ENCODE measurements at places on chromosomes 6 and 20.

GRCh38 chr6:80133020-80133419, 26.5 kb downstream of the BCKDHB start:
- DNase-seq = peak; percentile 2

DNA sequence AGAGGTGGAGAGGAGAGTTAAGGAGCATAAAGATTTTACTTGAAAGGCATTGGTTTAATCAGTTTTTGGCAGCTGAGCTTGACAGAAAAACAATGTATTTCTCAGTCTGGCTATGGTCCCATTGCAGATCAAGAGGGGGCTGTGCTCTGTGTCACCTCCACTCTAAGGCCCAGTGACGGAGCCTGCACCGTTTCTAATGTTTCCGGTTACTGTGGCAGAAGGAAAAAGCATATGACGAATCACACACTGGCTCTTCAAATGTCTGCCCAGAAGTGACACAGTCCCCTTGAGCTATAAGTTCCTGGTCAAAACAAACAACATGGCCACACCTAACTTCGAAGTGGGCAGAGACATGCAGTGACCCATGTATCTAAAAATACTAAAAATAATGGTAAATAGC, 372.0 kb downstream of the PLCB1 start:
- DNase-seq = no peak

GRCh38 chr6:156982168-156982567, 205.0 kb downstream of the ARID1B start:
- no peak for DNase-seq

DNA sequence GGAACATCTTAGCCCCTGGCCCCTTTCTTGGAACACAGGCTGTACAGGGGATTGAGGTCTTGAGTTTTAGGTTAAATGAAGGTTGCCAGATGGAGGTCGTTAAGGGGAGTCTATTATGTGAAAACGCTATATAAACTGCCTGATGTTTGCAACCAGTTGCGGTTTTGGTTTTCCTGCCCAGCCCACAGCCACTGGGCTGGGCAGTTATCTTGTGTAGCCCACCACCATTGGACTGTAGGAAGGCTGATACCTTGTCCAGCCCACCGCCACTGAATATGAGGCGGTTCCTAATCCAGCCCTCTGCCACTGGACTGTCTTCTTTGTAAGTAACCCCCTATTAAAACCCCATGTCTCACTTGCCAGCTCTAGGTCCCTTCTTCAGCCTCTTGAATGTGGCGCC, 42.3 kb upstream of the COL21A1 start:
- DNase-seq = no peak

GRCh38 chr6:29596381-29596900, 11.5 kb downstream of the OR2H2 start:
- DNase-seq = no peak

- no peak for DNase-seq
These were observed 50.4 kb downstream of the TCP11 start for GRCh38 chr6:35090734-35091133.

DNA sequence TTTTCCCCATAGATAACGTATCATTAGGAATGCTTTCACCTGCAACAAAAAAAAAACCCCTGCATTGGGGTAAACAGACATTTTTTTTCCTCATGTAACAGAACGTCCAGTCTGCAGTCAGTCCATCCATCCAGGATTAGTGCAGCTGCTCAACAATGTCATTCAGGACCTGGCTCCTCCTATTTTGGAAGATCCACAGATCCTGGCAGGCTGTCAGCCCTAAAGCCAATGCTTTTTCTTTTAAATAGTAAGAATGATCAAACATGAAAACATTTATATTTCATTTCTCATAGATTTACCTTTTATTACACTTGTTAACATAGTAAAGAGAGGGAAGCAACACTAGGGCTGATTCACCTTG, 116.5 kb upstream of the CCDC28A start:
- DNase-seq = no peak

DNA sequence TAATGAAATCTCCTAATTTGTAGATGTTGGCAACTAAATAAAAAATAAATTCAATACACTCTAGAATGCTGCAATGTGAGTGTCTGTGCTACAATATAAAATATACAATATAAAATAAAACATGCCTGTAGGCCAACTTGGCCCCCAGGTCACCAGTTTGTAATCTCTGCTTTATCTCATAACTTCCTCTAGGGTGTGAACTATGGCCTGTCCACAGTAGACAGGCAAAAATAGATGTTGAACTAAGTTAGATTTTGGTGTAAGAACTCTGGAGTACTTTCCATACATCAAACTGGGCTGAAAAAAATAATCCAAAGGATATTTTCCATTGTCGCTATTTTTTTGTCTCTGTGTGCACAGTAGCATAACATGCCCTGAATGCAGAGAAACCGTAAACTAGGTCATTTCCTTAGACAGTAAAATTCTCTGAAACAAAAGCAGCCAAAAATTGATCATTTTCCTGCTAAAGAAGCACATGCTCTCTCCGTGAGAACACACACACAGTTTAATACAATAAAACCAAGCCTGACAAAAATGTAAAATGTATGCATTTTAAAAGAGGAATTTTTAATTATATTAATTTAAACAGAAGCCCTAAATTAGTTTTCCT, 98.5 kb upstream of the ZFP64 start:
- no peak for DNase-seq

Measured in CD4-positive, alpha-beta T cell (primary cell).